ENCODE measurements at places on chromosomes 5 and 9.

GRCh38 chr5:117590944-117591343 is 1016.3 kb upstream of the SEMA6A start:
- no peak for DNase-seq

GRCh38 chr9:128304971-128305288 is 17.3 kb downstream of the TRUB2 start:
- no peak for DNase-seq

DNA sequence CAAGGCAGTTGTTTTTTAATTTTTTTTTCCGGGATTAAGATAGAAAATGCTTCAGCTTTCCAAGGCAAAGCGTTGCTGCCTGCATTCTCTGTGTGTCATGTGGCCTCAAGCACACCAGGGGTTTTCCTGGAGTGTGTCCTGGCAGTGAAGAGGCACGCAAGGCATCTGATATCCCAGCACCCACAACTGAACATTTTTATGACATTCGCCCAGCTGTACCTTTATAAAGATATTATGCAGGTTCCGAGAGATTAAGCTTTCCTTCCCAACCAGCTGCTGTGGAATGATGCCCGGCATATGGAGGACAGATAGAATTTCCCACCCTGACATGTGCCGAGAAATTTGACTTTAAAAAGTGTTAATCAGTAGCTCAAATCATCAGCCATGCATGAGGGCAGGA is 205.6 kb downstream of the GADD45G start:
- DNase-seq = no peak

DNA sequence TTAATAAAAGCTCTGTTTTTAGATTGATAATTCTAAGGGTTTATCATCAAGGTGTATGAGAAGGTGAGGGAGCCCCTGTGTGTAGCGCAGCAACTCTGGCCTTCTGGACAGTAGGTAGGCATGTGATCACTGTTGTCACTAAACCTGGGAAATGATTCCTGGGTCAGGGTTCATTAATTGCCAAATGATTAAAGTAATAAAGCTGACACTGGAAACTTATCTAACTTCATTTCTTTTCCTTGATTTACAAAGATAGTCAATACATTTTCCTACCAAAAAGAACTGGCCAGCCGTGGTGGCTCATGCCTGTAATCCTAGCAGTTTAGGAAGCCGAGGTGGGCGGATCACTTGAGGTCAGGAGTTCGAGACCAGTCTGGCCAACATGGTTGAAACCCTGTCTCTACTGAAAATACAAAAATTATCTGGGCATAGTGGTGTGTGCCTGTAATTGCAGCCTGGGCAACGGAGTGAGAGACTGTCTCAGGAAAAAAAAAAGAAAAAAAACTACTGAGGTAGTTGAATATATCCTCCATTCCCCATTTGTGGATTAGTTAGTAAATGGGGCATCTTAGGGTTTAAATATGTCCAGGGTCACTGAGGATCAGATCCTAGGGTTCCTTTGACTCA is 2.4 kb downstream of the EHMT1 start:
- DNase-seq = no peak

- DNase-seq = no peak
Measured at GRCh38 chr5:178320281-178320855, 87.8 kb upstream of the PHYKPL start.

- no peak for DNase-seq
Measured at GRCh38 chr9:128933731-128934130, 12.9 kb downstream of the PHYHD1 start.

DNA sequence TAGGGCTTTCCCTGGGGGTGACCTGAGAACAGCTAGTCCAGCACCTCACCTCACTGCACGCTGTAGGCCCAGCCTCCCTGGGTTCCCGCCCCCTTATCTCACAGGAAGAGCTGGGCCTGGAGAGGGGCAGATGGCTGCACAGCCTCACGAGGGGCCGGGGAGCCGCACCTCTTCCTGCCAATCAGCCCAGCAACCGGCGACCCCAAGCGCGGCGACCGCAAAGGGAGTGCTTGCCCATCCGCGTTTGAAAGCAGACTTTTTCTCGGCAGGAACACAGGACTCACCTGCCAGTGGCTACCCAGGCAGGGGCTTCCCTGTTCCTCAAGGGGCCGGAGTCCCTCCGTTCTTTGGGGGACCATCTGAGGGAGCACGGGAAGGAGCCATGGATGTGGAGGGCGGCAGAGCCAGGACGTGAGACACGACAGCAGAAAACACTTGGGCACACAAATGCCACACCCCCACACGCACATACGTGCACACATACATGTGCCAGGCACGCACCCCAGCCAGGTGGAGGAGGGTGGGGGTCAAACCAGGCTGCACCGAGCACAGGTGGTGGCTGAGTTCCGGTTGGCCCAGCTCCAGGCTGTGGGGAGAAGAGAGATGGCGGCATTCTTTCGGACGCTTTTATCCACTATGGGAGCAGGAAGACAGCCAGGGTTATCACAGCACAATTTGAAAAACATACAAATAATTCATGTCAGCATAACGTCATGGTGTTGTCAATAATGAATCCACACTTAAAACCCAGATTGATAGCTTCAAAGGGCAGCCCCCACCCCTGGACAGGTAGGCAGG is 11.3 kb downstream of the TMEM250 start:
- DNase-seq = peak; percentile 68

GRCh38 chr5:15558240-15558639 is 58.3 kb downstream of the FBXL7 start:
- no peak for DNase-seq

- no peak for DNase-seq
Measured at GRCh38 chr5:109309326-109310063, 100.3 kb downstream of the PJA2 start.

DNA sequence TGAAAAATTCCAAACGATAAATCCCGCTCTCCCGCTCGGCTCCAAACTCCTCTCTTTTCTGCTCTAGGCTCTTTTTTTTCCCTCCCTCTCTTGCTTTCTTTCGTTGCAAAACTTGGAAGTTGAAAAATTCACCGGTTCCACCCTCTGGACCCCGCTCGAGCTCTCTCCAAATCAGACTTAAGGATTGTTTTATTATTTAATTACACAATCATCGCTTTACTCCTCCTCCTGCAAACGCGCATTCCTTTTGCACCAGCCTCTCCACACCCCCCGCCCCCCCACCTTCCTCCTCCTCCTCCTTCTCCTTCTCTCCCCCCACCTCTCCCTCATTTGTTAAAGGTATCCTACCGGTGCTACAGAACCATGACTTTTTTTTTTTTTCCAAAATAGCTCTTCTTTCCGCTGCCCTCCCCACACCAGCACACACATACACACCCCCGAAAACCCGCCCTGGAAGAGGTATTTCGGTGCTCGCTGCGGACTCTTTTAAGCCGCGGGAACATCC is 535 bp upstream of the NFIB start:
- DNase-seq = no peak

DNA sequence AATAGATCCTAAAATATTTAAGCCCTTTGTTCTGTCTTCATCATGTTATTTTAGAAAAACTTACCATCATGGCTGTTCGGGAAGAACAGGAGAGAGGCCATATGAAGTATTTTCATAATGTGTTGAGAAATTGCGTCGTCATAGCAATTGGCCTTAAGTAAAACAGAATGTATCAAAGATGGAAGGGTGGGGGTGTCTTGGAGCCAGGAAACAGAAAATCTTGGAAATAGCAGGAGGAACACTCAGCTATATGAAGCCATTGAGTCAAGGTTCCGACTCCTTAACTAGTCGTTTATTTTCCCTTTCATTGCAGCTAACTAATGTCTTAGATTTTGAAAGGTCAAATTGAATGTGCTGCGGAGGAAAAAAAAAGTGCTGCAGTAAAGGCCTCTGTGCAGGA is 1.3 kb downstream of the SPTAN1 start:
- no peak for DNase-seq

GRCh38 chr9:38083858-38084555 is 15.0 kb upstream of the SHB start:
- no peak for DNase-seq

DNA sequence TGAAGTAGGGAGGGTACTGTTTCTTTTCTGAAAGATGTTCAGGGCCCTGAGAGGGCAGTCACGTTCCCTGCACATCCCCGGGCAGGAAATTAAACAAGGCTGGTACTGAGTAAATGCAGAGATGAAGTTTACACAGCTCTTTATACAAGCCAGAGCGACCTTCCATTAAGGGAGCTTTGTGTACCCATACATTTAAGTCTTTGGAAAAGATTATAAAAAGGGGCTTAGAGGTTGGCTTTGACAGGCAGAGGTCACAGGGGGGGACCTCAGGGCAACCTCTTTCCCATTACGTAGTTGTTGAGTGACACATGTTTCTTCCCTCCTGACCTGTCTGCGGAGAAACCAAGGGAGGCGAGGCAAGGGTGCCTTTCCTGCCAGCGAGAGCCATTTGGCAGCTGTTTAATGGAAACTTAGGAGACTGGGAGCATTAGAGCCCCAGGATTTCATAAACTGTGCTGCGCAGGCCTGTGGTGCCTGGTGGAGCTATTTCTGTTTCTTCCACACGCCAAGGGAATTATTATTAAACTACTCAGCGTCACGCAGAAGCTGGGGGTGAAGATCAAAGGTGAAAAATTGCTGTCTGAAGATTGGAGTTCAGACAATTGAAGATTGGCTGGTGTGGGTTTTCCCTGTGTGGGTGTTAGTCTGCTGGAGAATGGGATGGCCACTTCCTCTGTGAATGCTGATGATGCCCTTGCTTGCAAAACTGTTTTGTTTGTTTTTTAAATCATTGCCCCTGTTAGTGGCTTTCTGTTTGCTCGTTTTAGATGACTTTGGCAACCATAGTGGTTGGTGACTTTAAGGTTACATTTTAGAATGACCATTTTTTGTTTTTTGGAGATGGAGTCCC is 3.2 kb upstream of the SMIM32 start:
- no peak for DNase-seq

DNA sequence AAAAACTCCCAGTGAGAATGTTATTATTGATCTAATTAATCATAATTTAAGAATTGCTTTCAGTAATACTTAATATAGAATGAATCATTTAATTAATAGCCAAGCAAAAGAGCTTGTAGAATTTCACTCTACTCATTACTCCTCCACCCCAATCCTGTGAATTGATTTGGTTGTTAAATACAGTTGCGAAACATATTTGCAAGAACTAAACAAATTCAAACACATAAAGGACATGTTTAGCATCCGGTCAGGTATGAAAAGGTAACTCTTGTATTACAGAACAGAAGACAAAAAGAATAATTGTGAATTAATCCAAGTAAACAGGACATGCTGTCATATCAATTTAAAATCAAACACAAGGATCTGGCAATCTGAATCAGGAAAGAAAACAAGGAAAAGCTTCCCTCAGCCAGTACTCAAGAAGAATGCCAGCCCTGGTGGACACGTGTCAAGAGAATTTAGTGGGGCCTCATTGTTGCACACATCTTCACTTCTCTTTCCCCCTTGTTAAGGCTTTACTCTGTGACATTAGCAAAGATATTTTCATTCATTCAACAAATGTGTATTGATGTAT is 89.4 kb upstream of the SLC12A2 start:
- DNase-seq = no peak

DNA sequence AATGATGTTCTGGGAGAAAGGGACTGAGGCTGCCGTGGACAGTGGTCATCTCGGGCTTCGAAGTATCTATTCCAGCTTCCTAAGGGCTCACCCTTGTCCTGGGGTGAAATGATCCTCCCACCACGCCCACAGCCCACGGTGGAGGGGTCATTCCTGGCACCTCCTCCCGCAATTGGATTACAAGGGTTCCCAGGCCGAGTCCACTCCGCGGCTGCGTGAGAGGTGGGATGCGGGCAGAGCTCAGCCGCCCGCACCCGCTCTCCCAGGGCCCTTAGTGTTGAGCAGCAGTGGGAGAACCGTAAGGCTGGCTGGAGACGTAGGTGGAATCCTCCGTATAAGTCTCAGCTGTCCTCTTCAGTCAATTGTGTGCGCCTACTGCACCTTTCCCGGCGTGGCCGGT is 273.3 kb upstream of the ADAMTS16 start:
- no peak for DNase-seq

DNA sequence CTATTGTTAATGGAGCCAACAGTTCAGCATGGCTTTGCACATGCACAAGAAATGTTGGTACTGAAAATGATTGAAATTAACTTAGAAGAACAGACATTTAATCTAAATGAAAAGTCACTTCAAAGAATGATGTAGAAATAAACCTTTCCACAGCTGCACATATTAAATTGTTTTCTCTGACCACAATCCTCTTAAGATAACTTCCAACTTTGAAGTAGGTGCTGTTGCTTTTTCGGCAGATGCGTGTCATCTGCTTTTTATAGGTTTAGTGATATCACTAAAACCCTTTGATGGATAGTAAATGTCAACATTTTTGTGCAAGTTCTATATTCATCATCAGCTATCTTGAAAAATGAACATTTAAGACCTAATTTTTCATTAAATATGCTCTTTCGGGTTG is 25.3 kb upstream of the SLC1A3 start:
- DNase-seq = no peak

- DNase-seq = no peak
Measured at GRCh38 chr5:73947906-73948640, 322.1 kb downstream of the ARHGEF28 start.

DNA sequence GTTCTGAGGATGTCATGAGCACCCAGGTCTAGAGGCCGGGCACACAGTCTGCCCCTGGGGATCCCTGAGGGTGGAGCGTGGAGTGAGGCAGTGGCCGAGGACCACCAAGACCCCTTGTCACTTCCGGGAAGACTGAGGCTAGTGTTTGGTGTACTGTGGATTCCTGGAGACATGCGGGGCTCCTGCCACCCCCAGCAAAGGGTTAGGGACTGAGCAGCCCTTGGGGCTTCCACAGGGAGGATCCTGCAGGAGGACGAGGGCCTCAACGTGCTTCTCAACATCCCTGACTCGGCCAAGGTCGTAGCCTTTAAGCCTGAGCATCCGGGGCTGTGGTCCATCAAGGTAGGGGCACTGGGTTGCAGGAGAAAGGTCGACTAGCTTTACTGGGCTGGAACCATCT is 29.9 kb downstream of the HMCN2 start:
- DNase-seq = no peak
